NCI-H460 (cell line): ENCODE measurements at places on chromosomes 3 and 15. TPM values are rescaled to one million over a fixed set of nuclear protein-coding genes. Genes with fewer than 3 reads are reported as not detected.
A peak's percentile ranks its signal among the peaks of the same experiment; 100 is the strongest.

ADIPOQ gene
- total RNA-seq = not detected in 2 replicates

GRCh38 chr3:37131860-37132144 lies 42.6 kb downstream of the LRRFIP2 start:
- DNase-seq = no peak

DNA sequence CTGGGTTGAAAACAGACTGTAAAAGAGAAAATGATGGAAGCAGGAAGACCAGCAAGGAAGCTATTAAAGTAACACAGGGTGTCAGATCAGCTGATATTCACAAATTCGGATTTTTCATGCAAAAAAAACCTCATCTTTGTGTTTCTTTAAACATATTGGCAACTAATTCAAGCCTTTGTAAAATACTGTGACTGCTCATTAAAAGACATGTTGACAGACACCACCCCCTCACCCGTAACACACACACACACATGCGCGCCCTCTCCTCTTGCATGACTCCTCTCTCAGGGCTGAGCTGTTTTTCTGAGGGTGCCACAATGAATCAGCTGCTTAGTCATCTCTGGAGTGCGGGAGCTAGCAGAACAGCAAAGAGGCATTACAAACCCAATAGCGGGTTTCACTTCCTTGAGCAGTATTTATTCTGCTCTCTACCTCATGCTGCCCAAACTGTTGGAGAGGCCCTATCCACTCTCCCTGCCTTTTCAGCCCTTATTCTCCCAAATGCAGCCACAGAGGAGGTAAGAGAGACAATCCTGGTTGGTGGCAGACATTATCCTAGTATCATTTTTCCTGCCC lies 35.8 kb upstream of the CCDC80 start:
- peak; percentile 73 for DNase-seq

GRCh38 chr3:23376516-23377248 lies 173.6 kb downstream of the UBE2E2 start:
- no peak for DNase-seq

DNA sequence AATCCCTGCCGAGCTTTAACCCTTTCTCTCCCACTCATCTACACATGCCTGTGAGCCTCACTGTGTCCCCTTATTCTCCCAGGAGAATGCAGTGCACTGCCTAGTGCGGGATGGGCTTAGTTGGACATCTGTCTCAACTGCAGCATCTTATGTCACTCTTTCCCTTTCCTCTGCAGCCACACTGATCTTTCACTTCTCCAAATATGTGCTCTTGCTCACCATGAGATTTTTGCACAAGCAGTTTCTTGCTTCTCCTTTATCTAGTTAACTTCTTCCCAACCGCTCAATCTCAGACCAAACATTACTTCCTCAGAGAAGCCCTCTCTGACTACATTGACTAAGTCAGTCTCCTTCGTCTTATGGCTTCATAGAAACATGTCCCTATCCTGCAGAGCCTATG lies 292.3 kb downstream of the KBTBD8 start:
- DNase-seq = no peak

DNA sequence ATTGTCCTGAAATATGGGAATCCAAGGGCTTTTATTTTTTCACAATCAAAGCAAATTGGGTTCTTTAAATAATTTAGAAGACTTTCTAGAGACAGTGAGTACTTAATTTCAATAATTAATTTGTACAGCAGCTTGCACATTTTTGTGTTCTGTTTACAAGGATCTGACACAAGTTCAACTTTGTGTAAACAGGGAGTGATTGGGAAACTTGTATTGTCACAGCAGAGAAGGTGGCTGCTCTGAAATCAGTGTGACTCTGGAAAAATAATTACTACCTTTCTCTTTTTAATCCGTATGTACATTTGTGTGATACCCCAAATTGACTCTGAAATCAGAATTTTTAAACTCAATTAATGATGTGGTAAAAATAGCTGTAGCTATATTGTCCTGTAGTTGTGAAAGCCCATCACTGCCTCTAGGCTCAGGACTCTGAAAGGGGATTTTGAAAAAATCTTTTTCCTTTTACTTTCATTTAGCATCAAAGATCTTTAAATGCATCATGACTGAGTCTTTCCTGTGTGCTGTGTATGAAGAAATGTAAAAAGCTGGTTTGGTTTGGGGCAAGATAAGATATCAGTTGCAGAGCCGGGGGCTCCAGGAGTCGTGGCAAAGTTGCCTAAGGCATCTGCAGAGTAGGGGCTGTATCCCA lies 45.1 kb downstream of the MFSD1 start:
- DNase-seq = no peak
